ENCODE measurements at places on chromosomes 3 and 15.

- no peak for DNase-seq
Measured at GRCh38 chr3:141392416-141392815, 24.1 kb downstream of the ZBTB38 start.

- DNase-seq, result no peak
Measured at GRCh38 chr15:77361456-77361855, 58.4 kb downstream of the PEAK1 start.

DNA sequence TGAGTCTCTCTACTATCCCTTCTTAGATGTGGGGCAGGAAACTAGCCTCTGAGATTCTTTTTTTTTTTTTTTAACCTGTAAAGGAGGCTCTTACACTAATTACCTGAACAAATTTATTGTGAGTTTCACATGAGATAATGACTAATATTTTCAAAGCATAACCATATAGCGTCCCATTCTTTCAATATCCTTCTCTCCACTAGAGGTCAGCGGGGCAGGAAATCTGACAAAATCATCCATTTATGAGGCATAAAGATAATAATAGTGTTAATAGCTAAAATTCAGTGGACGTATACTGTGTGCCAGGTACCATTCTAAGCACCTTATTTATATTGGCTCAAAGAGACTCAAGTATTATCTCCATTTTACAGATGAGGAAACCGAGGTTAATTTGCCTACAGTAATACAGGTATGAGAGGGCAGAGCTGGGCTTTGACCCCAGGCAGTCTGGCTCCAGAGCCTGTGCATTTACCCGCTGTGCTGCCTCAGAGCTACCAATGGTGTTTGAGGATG, 16.3 kb upstream of the SMAD6 start:
- DNase-seq, result no peak

DNA sequence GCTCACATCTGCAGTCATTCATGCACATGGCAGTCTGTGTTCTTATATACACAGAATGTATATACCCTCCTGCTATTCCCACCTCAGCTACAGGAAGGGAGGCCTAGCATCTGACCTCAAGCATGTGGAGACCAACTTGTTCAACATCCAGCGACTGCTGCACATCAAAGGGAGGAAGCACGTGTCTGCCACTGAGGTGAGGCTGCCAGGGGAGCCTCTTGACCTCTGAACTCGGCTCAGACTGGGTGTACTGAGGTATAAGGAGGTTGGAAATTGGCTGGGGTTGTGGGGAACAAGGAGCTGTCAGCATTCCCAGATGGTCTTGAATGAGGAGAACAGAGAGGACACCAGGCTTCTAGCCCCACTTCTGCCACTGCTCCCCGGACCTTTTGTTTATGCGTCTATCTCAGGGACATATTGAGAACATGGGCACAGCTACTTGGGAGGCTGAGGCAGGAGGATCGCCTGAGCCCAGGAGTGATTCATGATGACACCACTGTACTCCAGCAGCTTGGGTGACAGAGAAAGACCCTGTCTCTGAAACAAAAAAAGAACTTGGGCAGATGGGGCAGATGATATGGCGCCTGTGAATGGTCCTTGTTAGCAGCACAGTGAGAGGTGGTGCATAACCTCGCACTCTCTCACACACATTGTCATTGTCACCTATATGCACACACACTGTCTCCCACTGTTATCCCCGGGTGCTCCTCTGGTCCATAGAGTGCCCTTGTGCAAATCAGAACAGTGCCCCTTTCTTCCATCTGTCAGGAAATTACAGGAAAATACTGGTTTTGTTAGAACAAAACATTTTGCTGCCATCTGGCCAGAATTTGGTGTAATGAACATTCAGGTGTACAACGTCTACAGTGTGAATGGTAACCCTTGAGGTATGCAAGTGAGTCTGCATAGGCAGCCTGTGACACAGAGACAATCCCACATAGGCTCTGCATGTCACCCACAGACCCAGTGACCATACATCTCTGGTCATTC, 5.4 kb downstream of the VILL start:
- DNase-seq, result no peak

GRCh38 chr3:179806177-179806576, 153.3 kb downstream of the USP13 start:
- DNase-seq, result no peak

- no peak for DNase-seq
Measured at GRCh38 chr3:126996905-126997304, 14.0 kb downstream of the PLXNA1 start.

DNA sequence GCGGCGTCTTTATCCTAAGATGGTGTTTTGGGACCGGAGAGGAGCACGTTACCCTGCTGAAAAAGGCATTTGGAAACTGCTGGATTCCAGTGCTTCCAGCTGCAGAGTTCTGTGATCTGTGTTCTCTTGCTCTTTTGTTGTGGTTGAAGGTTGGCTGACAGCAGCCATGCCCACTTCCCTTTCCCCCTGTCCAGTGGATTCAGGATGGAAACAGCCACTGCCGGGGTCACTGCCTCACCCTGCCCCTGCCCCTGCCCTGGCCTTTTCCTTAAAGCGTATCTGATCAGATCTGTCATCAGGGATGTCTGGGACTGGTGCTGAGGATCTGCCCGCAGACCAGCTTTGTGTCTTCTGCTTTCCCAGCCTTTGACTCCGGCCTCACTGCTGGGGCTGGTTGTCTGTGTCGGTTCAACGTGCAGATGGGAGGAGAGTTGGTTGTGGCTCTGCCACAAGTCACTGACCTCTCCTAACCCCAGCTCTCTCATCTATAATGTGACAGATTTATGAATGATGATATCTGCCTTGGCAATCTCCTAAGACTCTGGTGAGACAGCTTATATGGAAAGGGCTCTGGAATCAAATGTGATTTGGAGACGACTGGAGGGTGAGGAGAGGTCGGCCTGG, 219.4 kb upstream of the BHLHE40 start:
- no peak for DNase-seq

Data from activated naive CD4-positive, alpha-beta T cell (primary cell).